ENCODE measurements at places on chromosomes 4 and X.
A peak's percentile ranks its signal among the peaks of the same experiment; 100 is the strongest.

GRCh38 chr4:183821076-183821853 is 83.8 kb upstream of the STOX2 start:
- no peak for DNase-seq

- DNase-seq, result no peak
These were observed 3.3 kb downstream of the RNF4 start for GRCh38 chr4:2472187-2472586.

DNA sequence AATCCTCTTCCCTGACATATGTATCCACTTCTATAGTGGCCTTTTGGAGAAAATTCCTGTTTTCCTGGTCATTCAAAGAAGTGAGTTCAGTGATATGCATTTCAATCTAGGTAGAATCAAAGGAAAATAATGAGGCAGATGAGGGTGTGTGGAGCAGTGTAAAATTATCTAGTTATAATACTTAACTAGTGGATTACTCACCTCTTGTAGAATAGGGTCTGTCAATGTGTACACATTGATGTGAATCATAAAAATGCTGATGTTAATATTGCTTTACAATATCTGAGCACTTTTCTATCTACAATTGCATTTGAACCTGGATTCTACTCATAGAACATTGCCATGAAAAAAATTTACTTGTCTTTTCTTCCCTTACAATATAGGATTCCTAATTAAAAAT is 293.5 kb downstream of the GBA3 start:
- DNase-seq, result no peak

DNA sequence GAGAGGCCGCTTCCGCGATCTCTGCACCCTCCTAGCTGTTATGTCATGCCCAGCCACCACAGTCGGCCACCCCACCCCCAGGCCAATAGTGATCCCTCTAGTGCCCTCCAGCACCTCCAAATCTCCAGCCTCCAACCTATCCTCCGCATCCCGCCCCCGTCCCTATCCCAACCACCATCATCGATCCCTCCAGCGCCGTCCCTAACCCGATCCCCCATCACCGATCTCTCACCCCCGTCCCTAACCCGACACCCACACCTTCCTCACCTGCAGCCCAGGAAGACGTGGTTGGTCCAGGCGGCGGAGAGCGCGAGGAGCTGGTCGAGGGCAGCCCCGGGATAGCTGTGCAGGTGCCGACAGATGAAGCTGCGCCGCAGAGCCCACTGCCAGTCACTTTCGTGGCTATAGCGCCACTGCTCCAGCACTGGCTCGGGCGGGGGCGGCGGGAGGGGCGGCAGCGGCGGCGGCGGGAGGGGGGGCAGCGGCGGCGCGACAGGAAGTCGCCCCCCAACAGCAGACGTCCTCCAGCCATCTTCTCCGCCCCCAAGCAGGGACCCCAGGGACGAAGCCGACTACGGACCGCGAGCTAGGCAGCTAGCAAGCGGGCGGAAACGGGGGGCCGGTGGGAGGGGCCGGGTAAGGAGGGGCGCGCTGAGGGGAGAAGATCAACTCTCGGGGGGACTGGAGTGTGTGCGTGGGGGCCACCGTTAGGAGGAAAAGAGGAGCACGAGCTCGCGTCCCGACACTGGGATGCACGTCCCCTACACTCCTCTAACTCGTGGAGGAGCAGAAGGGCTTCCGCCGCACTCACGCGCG is 552 bp downstream of the NKRF start:
- DNase-seq, result peak; percentile 57

Measured in CD4-positive, alpha-beta T cell treated with Interleukin-21 for 1 hour (primary cell).